Anterior cingulate cortex (tissue), 58 donors: ENCODE measurements at places on chromosomes 4 and X.

GRCh38 chr4:29081234-29081955 is 1638.8 kb upstream of the PCDH7 start:
- DNase-seq: no peak

DNA sequence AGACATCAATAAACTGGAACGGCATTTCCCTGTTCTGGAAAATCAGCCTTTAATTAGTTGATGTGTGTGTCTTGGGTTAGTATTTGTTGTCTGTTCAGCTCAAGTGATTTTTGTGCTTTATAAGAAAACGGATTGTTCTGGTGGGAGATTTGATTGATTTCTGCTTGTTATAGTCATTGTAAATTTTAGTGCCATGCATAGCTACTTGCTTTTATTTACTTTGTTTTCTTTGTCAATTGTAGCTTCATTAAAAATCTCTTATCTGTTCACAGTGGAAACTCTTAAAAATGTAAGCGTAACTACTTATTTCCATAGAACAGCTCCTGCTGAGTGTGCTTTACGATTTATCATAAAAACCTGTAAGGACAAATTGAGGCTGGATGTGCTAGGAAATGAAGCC is 253.2 kb downstream of the TENM3 start:
- DNase-seq: no peak

GRCh38 chr4:116724249-116724648 is 361.1 kb downstream of the TRAM1L1 start:
- no peak for DNase-seq

DNA sequence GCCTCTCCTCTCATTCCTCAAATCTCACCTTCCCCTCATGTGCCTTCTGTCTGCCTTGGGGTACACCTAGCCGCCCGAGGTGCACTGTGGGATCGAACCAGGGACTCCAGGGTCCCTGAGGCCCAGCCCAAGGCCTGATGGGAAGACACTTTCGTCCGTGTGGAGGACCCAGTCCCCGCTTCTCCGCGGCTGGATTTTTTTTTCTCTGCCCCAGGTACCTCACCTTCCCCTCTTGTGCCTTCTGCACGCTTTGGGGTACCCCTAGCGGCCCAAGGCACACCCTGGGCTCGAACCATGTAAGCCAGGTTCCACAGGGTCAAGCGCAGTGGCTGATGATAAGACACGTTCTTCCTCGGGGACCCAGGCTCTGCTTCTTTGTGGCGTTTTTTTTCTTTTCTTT is 530.7 kb downstream of the CWH43 start:
- no peak for DNase-seq

GRCh38 chr4:185202984-185203485 is 765 bp downstream of the CFAP97 start:
- DNase-seq: no peak

- no peak for DNase-seq
Measured at GRCh38 chrX:91435395-91435794, 756 bp downstream of the PABPC5 start.

- no peak for DNase-seq
Measured at GRCh38 chr4:113743690-113744089, 17.8 kb downstream of the CAMK2D start.

- no peak for DNase-seq
Measured at GRCh38 chrX:14591976-14592375, 62.6 kb downstream of the GLRA2 start.

DNA sequence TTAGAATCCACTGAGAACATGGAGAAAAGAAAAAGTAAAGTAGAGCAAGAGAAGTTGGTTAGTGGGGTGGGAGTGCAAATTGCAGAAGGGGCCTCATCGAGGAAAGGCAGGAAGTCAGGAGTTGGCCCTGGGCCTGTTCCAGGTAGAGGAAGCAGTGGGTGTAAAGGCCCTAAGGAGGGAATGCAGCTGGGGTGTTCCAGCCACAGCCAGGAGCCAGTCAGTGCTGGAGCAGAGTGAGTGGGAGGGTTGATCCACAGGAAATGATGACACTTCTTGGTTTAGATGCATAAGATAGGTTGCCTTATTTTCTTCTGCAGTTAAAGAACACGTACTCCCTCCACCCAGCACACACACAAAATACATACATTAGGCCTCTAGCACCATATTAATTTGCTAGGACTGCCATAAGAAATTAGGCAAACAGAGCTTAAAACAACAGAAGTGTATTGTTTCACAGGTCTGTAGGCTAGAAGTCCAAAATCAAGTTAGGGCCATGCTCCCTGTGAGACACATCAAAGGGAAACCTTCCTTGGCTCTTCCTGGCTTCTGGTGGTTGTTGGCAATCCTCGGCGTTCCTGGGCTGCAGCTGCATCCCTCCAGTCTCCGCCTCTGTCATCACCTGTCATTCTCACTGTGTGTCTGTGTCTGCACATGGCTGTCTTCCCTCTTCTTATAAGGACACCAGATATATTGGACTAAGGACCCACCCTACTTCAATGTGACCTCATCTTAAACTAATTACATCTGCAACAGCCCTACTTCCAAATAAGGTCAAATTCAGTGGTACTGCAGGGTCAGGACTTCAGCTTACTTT is 205.9 kb downstream of the AASDH start:
- DNase-seq: no peak
